ENCODE measurements at places on chromosomes 3 and 15.

DNA sequence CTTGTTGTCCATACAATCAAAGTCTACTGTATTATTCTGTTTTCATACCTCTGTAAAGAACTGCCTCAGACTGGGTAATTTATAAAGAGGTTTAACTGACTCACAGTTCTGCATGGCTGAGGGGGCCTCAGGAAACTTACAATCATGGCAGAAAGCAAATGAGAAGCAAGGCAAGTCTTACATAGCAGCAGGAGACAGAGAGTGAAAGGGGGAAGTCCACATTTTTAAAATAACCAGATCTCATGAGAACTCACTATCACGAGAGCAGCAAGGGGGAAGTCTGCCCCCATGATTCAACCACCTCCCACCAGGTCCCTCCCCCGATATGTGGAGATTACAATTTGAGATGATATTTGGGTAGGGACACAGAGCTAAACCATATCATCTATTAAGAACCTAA lies 724.6 kb upstream of the CBLB start:
- DNase-seq = no peak

GRCh38 chr3:13012221-13012691 lies 61.0 kb downstream of the IQSEC1 start:
- DNase-seq = no peak

GRCh38 chr3:175184392-175184791 lies 325.3 kb downstream of the NAALADL2 start:
- no peak for DNase-seq

DNA sequence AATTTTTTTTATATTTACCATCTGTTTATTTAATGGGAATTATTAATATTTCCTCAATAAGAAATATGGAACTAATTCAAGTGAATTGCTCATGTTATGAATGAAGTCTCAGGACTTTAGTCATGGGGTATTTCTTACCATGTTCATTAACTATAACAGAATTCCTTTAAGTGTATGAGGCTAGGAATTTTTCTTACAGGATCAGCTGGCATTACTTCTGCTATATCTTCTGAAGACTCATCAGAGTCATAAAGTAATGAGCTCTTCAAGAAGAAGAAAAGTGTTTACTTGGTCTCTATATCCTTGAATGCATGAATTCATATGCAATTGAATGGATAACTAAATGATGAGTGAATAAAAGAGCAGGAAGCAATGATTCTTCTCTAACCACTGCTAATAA lies 486.8 kb upstream of the THBS1 start:
- no peak for DNase-seq

All from T follicular helper cell (primary cell).